Breast epithelium (tissue), 4 donors: ENCODE measurements at places on chromosomes 6 and 20. TPM values are rescaled to one million over a fixed set of nuclear protein-coding genes. Genes with fewer than 3 reads are reported as not detected.

The C6orf141 gene
- 9.4 TPM for total RNA-seq

The CLPSL2 gene
- total RNA-seq: 2.3 TPM

The RCAN2 gene
- total RNA-seq: 14.9 TPM

The PROKR2 gene
- not detected for total RNA-seq

The GPSM3 gene
- total RNA-seq: 8.2 TPM

The AKAP12 gene
- 127 TPM for total RNA-seq

The TTLL9 gene
- 2.9 TPM for total RNA-seq

The LTB gene
- total RNA-seq: 1.0 TPM

The CST7 gene
- total RNA-seq: 0.33 TPM

The CALHM6 gene
- total RNA-seq: 2.3 TPM

The AVP gene
- not detected for total RNA-seq

The HEY2 gene
- 8.2 TPM for total RNA-seq

The TMEM244 gene
- total RNA-seq: not detected

The DYNLT2 gene
- total RNA-seq: 2.6 TPM

The PBOV1 gene
- not detected for total RNA-seq

The ADGRF4 gene
- not detected for total RNA-seq

The DDO gene
- 1.6 TPM for total RNA-seq

The CCN5 gene
- total RNA-seq: 39.0 TPM

The SAMD3 gene
- total RNA-seq: 1.2 TPM

The HCRTR2 gene
- total RNA-seq: not detected

The LGSN gene
- not detected for total RNA-seq

The ZFP57 gene
- total RNA-seq: not detected

The HLA-DOA gene
- 3.3 TPM for total RNA-seq

The PRSS35 gene
- total RNA-seq: not detected

The BANF2 gene
- not detected for total RNA-seq

The PLA2G7 gene
- 1.3 TPM for total RNA-seq

The ROMO1 gene
- total RNA-seq: 231 TPM

The CCNC gene
- 63.0 TPM for total RNA-seq

The HSPA1L gene
- 1.3 TPM for total RNA-seq

The FAM110A gene
- total RNA-seq: 4.0 TPM

The DEF6 gene
- 14.2 TPM for total RNA-seq

The GNAS gene
- total RNA-seq: 570 TPM

The ADAM33 gene
- 37.4 TPM for total RNA-seq

The CAGE1 gene
- total RNA-seq: not detected

The VSX1 gene
- not detected for total RNA-seq

The RAB23 gene
- 10.4 TPM for total RNA-seq

The OR2J3 gene
- total RNA-seq: not detected

The BPI gene
- total RNA-seq: not detected

The SLC24A3 gene
- total RNA-seq: 5.9 TPM

The RIMS1 gene
- 1.3 TPM for total RNA-seq

The C6orf52 gene
- not detected for total RNA-seq

The TBCC gene
- 26.3 TPM for total RNA-seq

The CDH22 gene
- total RNA-seq: 0.15 TPM

The LSM2 gene
- total RNA-seq: 39.7 TPM

The SEMG1 gene
- 1.8 TPM for total RNA-seq
